Stimulated activated CD4-positive, alpha-beta T cell treated with anti-CD3 and anti-CD28 coated beads, TNF-alpha, amount 100 ng/mL, for 48 hours (primary cell): ENCODE measurements at places on chromosomes 2 and 18.

DNA sequence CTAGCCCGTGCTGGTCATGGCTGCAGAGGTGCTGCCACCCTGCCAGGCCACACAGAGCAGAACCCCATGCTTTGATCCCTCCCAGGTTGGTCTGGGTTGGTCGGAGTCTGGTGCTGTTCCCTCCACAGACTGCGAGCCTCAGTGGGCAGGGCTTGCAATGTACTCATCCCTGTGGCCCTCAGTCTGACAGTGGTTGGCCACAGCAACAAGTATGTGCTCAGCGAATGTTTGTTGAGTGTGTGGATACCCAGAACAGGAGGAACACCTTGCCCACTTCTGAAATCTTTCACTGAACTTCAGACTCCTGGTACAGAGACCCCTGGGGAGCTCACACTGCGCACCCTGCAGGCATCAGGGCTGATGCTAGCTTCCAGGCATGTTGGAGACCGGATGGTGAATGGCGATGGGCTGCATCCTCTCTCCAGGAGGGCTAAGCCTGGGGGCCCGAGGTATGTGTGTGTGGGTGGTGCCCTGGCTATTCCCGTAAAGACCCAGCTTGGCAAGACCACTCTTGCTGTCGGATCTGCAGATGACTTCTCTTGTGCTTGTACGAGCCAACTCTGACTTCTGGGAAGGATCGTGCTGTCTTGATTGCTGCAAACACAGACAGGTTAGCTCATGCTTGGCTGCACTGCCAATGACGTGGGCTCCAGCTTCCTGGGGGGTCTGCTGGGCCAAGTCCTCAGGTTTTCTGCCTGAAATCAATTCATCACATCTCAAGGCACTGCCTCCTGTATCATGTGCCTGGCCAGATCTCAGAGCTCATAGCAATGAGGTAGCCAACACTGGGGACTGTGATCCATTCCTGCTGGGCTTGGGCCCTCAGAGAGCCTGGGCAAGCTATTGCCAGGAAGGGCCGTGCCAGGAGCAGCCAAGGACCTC, 43.7 kb downstream of the RHOB start:
- DNase-seq = no peak

DNA sequence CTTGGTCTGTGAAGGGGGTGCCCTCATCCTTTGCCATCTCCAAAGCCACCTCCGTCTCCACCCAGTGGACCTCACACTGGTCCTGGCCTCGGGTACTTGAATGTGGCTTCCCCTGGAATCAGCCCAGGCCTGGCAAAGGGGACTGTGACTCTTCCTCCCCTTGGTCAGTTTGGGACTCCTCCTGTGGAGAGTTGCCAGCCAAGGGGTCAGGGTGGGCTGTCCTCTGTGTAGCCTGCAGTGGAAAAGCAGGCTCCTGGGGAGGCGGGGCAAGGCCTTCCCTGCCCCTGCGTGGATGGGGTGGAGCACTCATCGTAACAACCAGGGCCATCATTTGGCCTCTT, 59.8 kb downstream of the INHBB start:
- no peak for DNase-seq

GRCh38 chr2:121076885-121077549, 208.0 kb downstream of the TFCP2L1 start:
- peak; percentile 52 for DNase-seq

DNA sequence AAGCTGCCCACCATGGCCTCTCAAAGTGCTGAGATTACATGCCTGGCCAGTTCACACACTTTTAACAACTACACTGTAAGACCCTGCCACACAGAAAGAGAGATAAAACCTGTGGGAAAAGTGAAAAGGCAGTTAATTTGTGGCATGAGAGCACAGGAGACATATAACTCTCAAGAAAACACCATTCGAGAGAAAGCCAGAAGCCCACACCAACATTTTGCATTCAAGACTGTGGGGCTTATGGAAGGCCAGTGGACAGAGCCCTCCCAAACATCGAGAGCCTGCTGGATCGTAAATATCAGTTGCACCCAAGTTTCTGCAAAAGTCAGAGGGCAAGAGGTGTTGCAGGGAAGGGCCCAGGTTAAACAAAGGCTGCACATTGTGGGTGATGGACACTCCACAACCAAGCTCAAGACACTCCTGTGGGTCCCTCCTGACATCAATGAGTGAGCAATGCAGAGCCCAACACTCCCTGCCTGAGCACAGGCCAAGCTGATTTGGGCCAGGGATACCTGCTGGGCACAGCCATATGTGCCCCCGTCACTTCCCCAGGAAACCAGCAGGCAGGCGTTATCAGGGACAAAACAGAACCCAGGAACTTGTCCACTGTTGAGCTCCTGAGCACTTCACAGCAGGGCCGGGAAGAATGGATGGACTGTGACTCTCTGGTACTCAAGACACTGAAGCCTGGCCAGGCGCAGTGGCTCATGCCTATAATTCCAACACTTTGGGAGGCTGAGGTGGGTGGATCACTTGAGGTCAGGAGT, 114.4 kb downstream of the ZFP36L2 start:
- no peak for DNase-seq

- no peak for DNase-seq
Observed at GRCh38 chr2:38496927-38497669, 105.6 kb downstream of the HNRNPLL start.

GRCh38 chr2:212032032-212032431, 506.6 kb downstream of the ERBB4 start:
- DNase-seq = no peak
